ENCODE measurements at places on chromosomes 1 and 21.

DNA sequence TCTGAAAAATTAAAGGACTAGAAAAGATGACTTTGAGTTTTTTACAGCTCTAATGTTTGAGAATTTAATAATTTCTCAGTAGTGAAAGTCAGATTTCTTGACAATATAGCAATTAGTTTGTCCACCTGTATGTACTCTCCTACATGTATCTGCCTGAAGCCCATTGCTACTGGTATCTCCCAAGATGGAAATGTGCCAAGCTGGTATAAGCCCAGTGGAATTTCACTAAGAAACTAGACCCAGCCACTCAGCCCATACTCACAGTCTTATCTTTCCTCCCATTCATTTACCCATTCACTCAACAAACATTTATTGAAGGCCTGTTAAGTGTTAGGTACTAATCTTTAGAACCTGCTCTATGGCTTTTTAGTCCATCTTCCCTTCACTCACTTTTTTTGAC, 21.6 kb upstream of the TRIM45 start:
- no peak for DNase-seq

GRCh38 chr21:39843483-39843882, 23.8 kb upstream of the PCP4 start:
- DNase-seq: no peak

- peak; percentile 51 for DNase-seq
Measured at GRCh38 chr1:67741736-67742135, 56.7 kb downstream of the GADD45A start.

DNA sequence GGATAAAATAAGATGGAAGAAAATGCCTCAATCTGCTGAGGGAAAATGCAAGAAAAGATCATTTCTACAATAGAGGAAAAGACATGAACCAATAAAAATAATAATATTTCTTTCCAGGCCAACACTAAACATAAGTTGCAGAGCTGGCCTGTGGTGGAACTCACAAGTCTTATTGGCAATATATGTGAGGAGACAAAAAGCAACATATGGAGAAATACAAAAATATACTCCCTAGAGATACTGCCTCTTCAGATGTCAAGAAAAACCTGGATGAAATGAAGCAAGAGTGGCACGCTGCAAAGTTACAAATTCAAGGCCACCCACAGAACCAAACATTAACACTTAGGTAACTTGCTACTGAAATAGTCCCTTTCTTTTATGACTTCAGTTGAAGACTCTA, 264.9 kb upstream of the FMN2 start:
- no peak for DNase-seq

GRCh38 chr1:110466646-110467280, 15.8 kb downstream of the PROK1 start:
- no peak for DNase-seq

DNA sequence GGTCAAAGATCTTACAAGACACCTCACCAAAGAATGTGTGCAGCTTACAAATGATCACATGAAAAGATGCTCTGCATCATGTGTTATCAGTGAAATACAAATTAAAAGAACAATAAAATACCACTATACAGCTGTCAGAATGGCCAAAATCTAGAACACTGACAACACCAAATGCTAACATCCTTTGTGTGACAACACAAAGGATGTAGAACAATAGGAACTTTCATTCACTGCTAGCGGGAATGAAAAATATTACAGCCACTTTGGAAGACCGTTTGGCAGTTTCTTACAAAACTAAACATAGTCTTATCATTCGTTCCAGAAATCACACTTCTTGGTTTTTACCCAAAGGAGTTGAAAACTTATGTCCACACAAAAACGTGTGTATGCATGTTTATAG, 20.6 kb upstream of the SELP start:
- no peak for DNase-seq

GRCh38 chr1:33814166-33814565, 49.7 kb upstream of the HMGB4 start:
- no peak for DNase-seq

- DNase-seq: no peak
Measured at GRCh38 chr1:111812306-111812705, 56.6 kb downstream of the DDX20 start.

DNA sequence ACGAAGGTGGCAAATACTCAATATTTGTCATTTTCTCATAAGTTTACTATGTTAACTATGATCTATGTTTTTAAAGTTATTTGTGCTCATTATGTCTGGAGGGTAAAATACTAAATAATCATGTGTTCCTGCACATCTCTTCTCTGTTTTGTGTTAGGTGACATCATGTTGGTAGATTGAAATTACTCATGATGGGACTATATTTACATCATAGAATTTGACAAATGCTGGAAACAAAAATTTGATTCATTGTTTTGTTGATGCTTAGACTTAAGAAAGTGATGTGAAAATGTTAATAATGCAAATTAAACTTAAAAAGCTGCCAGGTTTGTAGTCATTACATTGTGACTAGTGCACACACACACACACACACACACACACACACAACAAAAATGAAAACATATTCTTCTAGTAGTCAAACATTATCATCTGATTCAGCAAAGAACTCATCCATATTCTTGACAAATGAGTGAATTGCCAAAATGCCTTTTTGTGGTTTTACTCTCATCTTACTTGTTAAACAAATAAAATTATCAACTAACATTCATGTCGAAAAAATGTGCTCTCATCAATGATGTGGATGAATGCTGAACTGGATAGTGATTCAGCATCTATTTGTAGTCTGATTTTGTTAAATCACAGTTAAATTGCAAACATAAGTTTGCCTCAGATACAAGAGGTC, 870.7 kb downstream of the BRINP3 start:
- no peak for DNase-seq

- DNase-seq: peak; percentile 31
Measured at GRCh38 chr1:188708795-188709535, 1768.7 kb downstream of the BRINP3 start.

GRCh38 chr1:228838717-228839500, 103.6 kb downstream of the RHOU start:
- no peak for DNase-seq

All from muscle of arm (tissue), 14 donors.